ENCODE measurements at places on chromosomes 2 and 18.

DNA sequence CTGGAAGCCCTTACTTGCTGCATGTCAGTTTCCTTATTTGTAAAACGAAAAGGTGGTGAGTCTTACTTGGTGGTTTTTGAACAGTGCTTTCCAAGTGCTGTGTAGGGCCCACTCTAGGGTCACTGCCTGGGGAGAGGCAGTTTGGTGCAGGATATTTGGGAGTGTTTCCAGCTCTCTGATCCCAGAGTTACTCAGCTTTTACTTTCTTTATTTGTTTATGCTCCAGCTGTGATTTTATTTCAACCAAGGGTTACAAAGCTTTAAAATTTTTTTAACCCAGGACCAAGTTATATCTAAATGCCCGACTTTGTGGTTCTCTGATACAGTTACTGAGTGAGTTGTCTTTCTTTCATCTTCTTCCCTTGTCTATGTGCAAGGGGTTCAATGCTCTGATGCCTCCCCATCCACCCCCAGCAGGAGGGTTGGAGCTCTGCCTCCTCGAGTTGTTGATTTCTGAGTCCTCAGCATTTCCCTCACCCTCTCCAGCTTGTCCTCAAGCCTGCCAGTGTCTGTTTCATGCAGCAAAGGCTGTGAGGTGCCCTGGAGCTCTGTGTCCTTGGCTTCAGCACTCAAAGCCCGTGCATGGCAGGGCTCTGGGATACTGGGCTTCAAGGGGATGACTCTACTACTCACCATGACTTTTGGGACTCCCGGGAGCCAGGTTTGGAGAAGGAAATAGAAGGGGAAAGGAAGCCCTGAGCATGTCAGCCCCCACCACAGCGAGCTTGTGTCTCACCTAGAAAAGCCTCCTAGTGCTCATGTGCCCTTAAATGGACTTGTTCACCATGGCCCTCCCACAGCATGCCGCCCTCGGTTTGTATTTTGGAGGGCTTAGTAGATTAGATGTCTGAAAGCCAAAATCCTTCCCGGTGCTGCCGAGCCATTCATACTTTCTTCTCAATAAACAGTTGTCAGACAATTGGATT is 236.8 kb downstream of the SETBP1 start:
- DNase-seq, result no peak

- no peak for DNase-seq
Observed at GRCh38 chr2:65583061-65583460, 150.7 kb upstream of the SPRED2 start.

GRCh38 chr2:217851191-217852020 is 151.4 kb downstream of the TNS1 start:
- no peak for DNase-seq

DNA sequence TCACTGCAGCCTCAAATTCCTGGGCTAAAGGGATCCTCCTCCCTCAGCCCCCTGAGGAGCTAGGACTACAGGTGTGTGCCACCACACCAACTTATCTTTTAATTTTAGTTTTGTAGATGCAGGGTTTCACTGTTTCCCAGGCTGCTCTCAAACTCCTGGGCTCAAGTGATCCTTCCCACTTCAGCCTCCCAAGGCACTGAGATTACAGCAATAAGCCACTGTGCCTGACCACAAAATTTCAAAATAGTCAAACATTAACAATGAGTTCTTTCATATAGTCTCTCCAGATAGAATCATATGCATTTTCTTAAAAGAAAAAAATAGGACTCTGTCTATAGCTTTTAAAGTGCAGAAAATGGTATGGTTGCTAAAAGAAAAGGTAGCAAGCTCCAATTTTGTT is 24.9 kb upstream of the PID1 start:
- DNase-seq, result no peak

- DNase-seq, result no peak
Observed at GRCh38 chr18:2102022-2102421, 469.3 kb downstream of the METTL4 start.

- DNase-seq, result no peak
Observed at GRCh38 chr18:41371156-41372045, 583.6 kb upstream of the PIK3C3 start.

DNA sequence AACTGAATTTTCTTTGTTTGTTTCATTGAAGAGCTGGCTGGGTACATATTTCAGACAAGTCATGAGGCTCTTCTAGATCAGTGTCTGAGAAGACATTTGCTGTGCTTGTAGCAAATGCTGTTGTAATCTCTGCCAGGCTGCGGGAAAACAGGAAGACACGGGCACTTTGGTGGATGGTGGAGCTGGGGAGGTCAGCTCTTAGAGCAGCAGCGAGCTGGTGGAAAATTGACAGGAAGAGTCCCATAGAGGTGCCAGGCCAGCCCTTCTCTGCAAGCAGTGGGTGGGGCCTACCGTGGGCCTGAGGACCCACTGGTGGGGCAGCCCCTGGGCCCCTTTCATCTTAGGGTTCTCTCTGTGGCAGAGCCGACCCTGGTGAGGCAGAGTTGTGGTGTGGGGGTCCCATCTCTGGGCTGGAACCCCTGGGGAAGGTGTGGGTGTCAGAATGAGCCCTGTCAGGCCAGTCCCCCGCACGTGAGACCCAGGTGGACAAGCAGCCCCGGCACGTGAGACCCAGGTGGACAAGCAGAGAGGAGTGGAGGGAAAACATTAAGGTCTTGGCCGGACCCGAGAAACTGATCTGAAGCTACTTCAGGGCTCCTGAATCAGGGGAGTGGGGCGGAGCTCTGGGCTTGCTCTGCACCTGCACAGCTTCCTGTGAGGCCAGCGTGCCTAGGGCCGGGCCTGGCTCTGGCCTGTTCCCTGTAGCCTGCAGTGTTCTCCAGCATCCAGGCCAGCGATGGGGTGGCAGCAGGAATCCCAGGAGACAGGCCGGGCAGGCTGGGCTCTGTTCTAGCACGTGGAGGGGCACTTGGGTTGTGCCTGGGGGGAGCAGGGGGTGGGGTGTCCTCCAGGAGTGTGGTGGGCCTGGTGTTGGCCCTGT is 273.5 kb upstream of the HDAC4 start:
- no peak for DNase-seq

GRCh38 chr2:170843656-170844055 is 27.0 kb downstream of the GAD1 start:
- DNase-seq, result no peak

Data from eye (tissue), 1 donor.